ENCODE measurements at places on chromosomes 4 and X. TPM values are rescaled to one million over a fixed set of nuclear protein-coding genes. Genes with fewer than 3 reads are reported as not detected.

GRCh38 chrX:17242470-17242869 is 132.5 kb upstream of the NHS start:
- no peak overlapping the region for H3K4me3 ChIP-seq
- H3K27me3 ChIP-seq, result no peaks in the 10 kb centered on the region
- H3K27ac ChIP-seq, result no peak overlapping the region

DNA sequence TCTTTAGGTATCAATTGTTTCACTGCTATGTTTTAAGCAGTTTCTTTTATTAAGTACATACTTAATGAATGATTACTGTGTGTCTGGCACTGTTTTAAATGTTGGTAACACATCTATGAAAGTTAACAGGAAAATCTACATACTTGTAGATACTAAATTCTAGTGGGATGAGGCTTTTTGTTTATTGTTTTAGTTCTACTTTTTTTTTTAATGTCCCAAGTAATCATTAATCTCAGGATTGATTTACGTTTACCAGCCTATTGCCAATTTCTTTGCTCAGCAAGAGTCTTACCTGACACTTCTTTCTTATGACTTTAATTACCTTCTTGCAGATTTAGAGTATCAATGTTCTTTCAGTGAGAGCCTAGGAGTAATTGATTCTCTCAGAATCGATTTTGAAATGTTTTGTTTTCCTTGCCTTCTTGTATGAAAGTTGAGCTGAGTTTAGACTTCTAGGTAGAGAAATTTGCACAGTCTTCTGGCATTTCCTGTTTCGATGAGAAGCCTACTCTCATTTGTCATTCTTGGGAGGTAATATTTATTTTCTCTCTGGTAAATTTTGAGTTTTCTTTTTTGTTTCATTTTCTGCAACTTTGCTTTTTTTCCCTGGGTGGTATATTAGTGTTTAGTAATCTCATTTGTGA is 235.2 kb upstream of the ANKRD50 start:
- H3K36me3 ChIP-seq, result no peaks in the 10 kb centered on the region
- H3K27ac ChIP-seq, result no peak overlapping the region
- no peaks in the 10 kb centered on the region for H3K4me1 ChIP-seq
- H3K27me3 ChIP-seq, result no peaks in the 10 kb centered on the region

- H3K4me1 ChIP-seq, result no peaks in the 10 kb centered on the region
- H3K27ac ChIP-seq, result no peak overlapping the region
- DNase-seq, result no peak
- H3K4me3 ChIP-seq, result no peak overlapping the region
- H3K27me3 ChIP-seq, result no peaks in the 10 kb centered on the region
These were observed 14.4 kb upstream of the CYBB start for GRCh38 chrX:37765507-37765906.

Gene PTPN13
- 30.1 TPM for total RNA-seq

Gene FAM236C
- total RNA-seq, result not detected

DNA sequence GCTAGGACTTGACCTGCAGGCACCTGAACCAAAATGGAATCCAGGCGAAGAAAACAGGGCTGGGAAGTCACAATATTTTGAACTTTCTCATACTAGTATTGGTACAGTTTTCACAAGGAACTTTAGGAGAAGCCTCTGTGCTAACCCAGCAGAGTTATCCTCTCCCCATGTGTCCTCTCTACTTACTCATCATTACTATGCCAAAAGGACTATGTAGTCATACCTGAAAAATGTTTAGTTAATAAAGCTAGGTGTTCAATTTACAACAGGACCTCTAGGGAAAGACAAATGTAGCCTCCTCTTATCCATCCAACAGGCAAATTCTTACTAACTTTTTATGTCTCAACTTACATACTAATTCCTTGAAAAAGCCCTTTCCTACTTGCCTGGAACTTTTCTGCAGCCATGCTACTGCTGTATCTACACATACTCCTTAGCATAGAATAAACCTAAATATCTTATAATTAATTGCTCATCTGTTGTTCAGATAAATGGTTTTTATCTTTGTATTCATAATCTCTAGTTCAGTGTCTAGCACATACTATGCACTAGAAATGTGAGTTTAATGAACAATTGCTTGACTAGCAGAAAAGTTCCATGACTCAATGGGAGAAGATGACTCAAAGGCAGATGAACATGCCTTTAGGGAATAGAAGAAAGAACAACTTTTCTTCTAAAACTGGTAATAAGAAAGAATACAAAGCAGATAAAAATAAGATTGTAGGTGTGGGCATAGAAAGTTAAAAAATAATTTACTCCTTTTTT is 215.5 kb upstream of the VEGFC start:
- H3K4me1 ChIP-seq, result no peaks in the 10 kb centered on the region
- no peak overlapping the region for H3K27ac ChIP-seq
- DNase-seq, result no peak
- no peaks in the 10 kb centered on the region for H3K36me3 ChIP-seq
- no peaks in the 10 kb centered on the region for H3K27me3 ChIP-seq

- no peak for DNase-seq
- no peak overlapping the region for H3K4me3 ChIP-seq
- H3K4me1 ChIP-seq, result no peaks in the 10 kb centered on the region
These were observed 30.1 kb downstream of the MYOZ2 start for GRCh38 chr4:119165767-119166166.

Gene SYNPO2
- total RNA-seq, result 393 TPM

- peak overlapping the region; percentile 29 for H3K4me3 ChIP-seq
- DNase-seq, result no peak
- no peaks in the 10 kb centered on the region for H3K36me3 ChIP-seq
- H3K27me3 ChIP-seq, result no peaks in the 10 kb centered on the region
These were observed 548 bp downstream of the TMEM164 start for GRCh38 chrX:110003167-110004156.

- no peak for DNase-seq
- H3K4me3 ChIP-seq, result no peak overlapping the region
- H3K27ac ChIP-seq, result no peak overlapping the region
- no peaks in the 10 kb centered on the region for H3K27me3 ChIP-seq
- no peaks in the 10 kb centered on the region for H3K4me1 ChIP-seq
These were observed 47.9 kb downstream of the HELT start for GRCh38 chr4:185066179-185066578.

- H3K4me3 ChIP-seq, result no peak overlapping the region
- H3K27ac ChIP-seq, result no peak overlapping the region
- H3K36me3 ChIP-seq, result no peaks in the 10 kb centered on the region
- no peaks in the 10 kb centered on the region for H3K27me3 ChIP-seq
These were observed 30.4 kb downstream of the CLDN34 start for GRCh38 chrX:9997524-9997923.

GRCh38 chr4:180618396-180618795 is 1624.8 kb upstream of the TENM3 start:
- DNase-seq, result no peak
- H3K27ac ChIP-seq, result no peak overlapping the region
- no peaks in the 10 kb centered on the region for H3K36me3 ChIP-seq

Gene NXF2
- not detected for total RNA-seq

GRCh38 chrX:2549876-2550275 is 49.1 kb upstream of the DHRSX start:
- H3K36me3 ChIP-seq, result no peaks in the 10 kb centered on the region
- no peak overlapping the region for H3K27ac ChIP-seq
- H3K4me1 ChIP-seq, result no peaks in the 10 kb centered on the region
- H3K4me3 ChIP-seq, result no peak overlapping the region

DNA sequence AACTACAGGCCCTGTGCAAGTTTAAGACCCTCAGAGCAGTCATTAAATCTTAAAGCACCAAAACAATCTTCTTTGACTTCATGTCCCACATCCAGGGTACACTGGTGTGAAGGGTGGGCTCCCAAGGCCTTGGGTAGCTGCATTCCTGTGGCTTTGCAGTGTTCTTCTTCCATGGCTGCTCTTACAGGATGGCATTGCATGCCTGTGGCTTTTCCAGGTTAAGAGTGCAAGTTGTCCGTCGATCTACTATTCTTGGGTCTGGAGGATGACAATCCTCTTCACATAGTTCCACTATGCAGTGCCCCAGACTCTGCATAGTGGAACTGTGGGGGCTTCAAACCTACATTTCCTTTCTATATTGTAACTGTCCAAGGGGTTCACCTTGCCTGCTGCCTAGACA is 494.5 kb downstream of the CFAP47 start:
- no peaks in the 10 kb centered on the region for H3K36me3 ChIP-seq
- no peaks in the 10 kb centered on the region for H3K4me1 ChIP-seq
- no peak overlapping the region for H3K27ac ChIP-seq
- no peaks in the 10 kb centered on the region for H3K27me3 ChIP-seq

Gene CSN1S1
- total RNA-seq, result not detected

GRCh38 chrX:151806967-151807540 is 72.5 kb downstream of the CNGA2 start:
- DNase-seq, result no peak
- no peak overlapping the region for H3K4me3 ChIP-seq
- H3K27ac ChIP-seq, result no peak overlapping the region
- H3K36me3 ChIP-seq, result no peaks in the 10 kb centered on the region
- H3K27me3 ChIP-seq, result no peaks in the 10 kb centered on the region

Gene SPANXA2
- total RNA-seq, result not detected

Gene TCEANC
- total RNA-seq, result 2.3 TPM

GRCh38 chr4:31080887-31081286 is 360.7 kb downstream of the PCDH7 start:
- H3K4me1 ChIP-seq, result peaks cover 2% of the 10 kb centered on the region
- no peak for DNase-seq
- peak overlapping the region; percentile 86 for H3K27ac ChIP-seq

DNA sequence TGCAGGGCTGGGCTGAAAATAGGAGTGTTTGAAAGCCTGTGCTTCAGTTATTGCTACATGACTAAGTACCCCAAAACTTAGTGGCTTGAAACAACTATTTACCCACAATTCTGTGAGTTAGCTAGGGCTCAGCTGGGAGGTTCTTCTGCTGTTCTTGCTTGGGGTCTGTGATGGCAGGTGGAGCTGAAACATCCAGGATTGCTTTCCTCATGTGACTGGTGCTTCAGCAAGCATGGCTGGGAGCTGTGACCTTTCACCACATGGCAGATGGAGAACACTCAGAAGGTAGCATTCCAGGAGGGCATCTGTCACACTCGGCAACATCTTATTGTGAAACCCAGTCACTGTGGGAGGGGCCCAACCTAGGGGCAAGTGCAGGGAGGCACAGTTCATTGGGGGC is 57.0 kb upstream of the TBC1D14 start:
- no peak for DNase-seq
- no peak overlapping the region for H3K27ac ChIP-seq
- H3K4me3 ChIP-seq, result no peak overlapping the region
- H3K4me1 ChIP-seq, result peaks cover 2% of the 10 kb centered on the region

Gene CENPVL1
- total RNA-seq, result not detected

GRCh38 chr4:139761461-139761860 is 95.8 kb downstream of the MGST2 start:
- peaks cover 3% of the 10 kb centered on the region for H3K4me1 ChIP-seq
- H3K36me3 ChIP-seq, result no peaks in the 10 kb centered on the region
- H3K27ac ChIP-seq, result no peak overlapping the region
- H3K27me3 ChIP-seq, result no peaks in the 10 kb centered on the region
- no peak for DNase-seq

- H3K36me3 ChIP-seq, result no peaks in the 10 kb centered on the region
- no peaks in the 10 kb centered on the region for H3K27me3 ChIP-seq
- H3K27ac ChIP-seq, result peak overlapping the region; percentile 25
- DNase-seq, result peak; percentile 56
- H3K4me1 ChIP-seq, result no peaks in the 10 kb centered on the region
These were observed 1.3 kb upstream of the HAND2 start for GRCh38 chr4:173531086-173531965.

- H3K36me3 ChIP-seq, result no peaks in the 10 kb centered on the region
- no peak for DNase-seq
- peak overlapping the region; percentile 10 for H3K4me3 ChIP-seq
- no peaks in the 10 kb centered on the region for H3K27me3 ChIP-seq
These were observed 288.5 kb downstream of the TENM3 start for GRCh38 chr4:182531555-182532162.

GRCh38 chr4:119212964-119213606 is 572 bp downstream of the USP53 start:
- no peaks in the 10 kb centered on the region for H3K4me1 ChIP-seq
- peak; percentile 94 for DNase-seq
- H3K4me3 ChIP-seq, result peak overlapping the region; percentile 3

Gene TRAM1L1
- 1.0 TPM for total RNA-seq

DNA sequence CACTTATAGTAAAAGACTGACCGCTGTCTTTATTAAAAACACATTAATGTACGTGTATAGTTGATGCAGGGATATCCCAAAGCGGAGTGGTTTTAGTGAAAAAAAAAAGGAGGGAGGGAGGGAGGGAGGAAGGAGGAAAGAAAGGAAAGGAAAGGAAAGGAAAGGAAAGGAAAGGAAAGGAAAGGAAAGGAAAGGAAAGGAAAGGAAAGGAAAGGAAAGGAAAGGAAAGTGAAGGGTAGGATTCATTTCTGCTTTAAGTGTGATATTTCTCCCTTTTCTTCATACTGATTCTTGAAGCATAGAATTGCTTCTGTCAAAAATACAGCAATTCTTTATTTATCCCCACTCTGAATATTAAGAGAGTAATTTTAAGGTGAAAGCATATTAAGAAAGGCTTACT is 504.9 kb downstream of the PPP4R3C start:
- H3K27ac ChIP-seq, result no peak overlapping the region
- H3K4me1 ChIP-seq, result no peaks in the 10 kb centered on the region
- no peak for DNase-seq
